ENCODE measurements at places on chromosomes 11 and 22.

- no peak for DNase-seq
These were observed 24.4 kb downstream of the PI4KA start for GRCh38 chr22:20834206-20834605.

GRCh38 chr22:49483281-49483870 lies 344.3 kb downstream of the BRD1 start:
- no peak for DNase-seq

GRCh38 chr11:123665306-123665705 lies 10.9 kb upstream of the SCN3B start:
- no peak for DNase-seq

GRCh38 chr22:27198518-27199035 lies 541.2 kb downstream of the MIAT start:
- no peak for DNase-seq

DNA sequence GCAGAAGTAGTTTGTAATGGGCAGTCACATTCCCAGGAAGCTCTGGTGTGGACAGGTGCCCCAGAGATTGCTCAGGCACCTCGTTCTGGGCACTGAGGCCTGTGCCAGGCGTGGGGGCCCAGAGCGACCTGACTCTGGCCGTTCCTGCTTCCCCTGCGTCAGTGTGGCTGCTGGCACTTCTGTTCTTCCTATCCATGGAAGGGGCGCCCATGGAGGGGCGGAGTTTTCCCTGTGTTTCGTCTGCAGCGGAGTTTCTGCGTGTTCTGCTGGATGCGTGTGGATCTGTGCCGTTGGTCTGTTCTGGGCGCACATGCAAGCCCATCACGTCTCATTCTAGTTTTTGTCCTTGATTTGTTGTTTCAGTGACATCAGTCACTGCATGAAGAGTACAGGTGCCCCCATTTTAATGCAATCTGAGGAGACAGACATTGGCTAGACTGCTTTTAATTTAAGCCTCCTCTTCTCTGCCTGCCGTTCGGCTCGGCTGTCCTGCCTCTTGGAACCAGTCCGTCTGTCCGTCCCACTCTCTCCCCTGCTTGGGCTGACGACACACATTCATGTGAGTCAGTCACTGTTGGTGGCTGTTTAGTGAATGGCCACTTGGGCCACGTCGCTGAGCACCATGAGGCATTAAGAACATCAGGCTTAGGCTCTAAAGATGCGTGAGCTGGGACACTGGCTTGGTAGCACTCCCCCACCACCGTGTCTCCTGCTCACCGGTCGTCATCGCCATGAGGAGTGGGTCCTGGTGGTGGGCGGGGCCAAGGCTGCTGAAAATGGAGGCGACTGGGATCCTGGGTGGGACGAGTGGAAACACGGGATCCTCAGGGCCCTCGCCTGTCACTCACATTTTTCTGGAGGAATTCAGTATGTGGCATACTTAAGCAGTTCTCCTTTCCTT lies 255.8 kb downstream of the TBC1D22A start:
- DNase-seq, result no peak

DNA sequence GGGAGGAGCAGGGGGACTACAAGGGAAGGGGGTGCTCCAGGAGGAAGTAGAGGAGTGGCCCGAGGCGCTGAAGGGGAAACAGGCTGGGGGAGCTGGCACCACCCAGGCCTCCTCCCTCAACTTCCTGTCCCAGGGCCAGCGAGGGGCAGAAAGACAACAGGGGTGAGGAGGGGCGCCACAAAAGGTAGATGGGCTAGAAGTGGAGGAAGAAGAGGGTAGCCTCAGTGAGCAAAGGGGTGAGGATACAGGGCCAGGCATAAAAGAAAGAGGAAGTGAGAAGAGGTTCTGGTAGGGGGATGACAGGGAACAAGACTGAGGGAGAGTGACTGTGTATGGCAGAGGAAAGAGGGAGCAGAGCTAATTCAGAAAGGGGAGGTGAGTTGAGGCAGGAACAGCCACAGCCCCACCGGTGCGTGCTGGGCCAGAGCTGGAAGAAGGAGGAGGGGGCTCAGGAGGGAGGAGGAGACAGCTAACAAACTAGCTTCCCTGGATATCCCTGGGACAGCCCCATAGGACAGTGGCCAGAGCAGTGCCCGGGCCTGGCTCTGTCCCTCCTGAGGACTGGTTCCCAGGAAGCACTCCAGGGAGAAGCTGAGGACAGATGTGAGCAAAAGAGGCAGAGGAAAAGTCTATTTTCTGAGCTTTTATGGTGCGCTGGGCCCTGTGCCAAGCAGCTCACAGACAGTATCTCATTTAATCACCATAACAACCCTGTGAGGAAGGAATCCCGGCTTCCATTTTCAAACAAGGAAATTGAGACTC lies 8.5 kb downstream of the DCHS1 start:
- no peak for DNase-seq

DNA sequence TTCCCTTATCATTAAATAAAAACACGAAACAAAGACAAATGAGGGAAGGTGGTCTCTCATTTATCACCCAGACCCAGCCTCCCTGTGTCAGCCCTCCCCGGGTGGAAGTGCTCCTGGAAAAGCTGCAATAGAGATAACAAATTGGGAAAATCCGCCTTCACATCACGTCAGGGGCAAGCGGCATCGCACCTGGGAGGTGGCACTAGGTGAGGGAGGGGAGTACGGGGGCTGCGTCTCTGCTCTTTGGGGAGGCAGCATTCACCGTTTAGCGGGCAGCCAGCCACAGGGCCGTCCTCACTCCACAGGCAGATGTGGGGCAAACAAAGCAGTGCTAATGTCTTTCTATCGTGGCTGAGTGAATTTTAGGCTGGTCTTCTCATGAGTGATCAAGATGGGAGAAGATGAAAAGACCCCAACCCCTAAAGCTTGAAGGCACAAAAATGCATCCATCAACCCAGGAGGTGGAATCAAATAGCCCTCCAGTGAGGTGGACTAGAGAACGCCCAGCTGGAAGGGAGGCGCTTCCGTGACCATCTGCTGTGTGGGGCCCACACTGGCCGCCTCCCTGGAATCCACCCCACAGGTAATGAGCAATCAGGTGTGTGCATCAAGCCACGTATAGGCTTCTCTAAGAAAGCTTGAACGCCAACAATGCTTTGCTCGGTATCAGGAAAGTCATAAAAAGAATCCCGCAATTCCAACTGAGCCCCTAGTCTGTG lies 629.5 kb downstream of the BRD1 start:
- DNase-seq, result no peak

- DNase-seq, result no peak
These were observed 189.6 kb downstream of the ST3GAL4 start for GRCh38 chr11:126545057-126545555.

GRCh38 chr11:32136657-32137056 lies 45.8 kb downstream of the RCN1 start:
- no peak for DNase-seq

DNA sequence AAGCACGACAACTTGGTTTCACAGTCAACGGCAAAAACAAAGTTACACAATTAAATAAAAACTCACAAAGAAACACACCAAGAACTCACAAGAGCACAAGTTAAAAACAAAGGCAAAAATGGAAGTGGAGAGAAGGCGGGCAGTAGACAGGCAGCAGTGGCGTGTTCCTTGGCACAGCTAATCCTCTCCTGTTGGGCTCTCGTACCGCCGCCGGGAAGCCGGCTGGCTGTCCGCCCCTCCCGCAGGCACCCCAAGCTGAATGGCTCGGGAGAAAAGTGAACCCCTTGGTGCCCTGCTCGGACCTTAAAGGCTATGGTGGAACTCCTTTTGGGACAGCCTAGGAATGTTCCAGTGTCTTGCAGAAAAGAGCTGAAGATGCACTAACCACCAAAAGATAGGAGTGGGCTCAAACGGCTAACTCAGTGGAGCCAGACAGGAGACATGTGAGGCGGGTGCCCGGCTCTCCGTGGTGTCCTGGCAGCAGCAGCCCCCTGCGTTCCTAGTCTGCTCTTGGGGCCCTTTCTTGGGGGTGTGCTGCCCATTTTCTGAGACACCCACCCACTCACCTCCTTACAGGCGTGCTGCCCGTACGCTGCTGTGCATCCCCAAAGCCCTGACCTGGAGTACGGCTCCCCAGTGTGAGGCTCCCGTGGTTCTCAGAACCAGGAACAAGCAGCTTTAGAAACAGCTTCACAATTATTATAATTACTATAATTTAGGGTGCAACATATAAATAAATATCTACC lies 86.1 kb upstream of the BID start:
- no peak for DNase-seq

DNA sequence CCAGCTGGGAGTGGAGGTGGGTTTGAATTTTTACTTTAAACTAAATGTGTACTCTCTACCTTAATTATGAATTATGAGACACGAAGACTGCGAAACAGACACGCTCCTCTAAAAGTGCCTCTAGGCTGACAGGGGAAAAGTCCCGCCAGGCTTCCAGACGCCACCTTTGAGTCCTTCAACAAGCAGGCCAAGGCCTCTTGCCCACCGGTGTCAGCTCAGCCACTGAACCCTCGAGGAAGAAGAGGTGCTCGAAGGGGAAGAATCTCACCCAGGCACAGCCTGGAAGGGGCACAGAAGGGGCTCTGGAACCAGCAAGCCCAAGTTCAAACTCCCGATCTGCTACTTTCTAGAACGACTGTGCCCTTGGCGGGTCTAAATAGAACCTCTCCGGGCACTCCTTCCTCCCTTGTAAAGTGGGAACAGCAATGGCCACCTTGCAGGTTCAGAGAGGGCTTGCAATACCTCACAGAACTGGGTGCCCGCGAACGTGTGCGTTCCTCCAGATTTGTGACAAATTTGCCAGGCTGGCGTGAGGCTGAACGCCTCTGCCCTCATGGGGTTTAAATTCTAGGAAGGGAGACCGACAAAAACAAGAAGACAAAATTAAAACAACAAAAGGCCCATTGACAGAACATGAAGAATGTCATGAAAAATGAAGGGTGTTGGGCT lies 158.5 kb upstream of the GRK3 start:
- DNase-seq, result no peak

DNA sequence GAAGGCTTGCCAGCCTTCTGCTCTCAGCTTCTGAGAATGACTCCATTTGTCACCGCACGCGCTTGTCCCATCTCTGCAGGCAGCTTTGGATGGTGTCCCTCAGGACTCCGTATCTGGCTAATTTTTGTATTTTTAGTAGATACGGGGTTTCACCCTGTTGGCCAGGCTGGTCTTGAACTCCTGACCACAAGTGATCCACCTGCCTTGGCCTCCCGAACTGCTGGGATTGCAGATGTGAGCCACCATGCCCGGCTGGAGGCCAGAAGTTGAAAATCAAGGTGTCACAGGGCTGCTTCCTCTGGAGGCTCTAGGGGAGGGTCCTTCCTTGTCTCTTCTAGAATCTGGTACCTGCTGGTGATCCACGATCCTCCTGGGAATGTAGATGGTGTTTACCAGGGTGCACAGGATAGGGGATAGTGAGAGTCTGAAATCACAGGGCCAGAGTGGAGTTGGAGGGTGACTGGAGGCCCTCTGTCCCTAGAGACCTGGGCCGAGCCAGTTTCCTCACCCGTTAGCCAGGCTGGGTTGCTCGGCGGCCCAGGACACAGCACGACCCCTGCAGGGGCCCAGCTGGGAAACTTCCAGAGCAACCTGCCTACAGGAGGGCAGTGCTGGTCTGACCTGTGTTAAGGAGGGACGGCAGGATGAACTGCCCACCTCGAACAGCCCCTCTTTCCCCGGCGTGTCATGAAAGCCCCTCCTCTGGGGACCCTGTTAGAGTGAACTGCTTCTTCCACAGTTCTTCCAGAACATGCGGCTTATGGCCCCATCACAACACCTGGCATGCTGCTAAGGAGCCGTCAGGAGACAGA lies 48.9 kb upstream of the SHANK2 start:
- DNase-seq, result no peak

GRCh38 chr11:22194306-22194705 lies 1.4 kb downstream of the ANO5 start:
- no peak for DNase-seq

GRCh38 chr11:124676386-124676785 lies 2.7 kb downstream of the SPA17 start:
- no peak for DNase-seq

- no peak for DNase-seq
These were observed 90.3 kb downstream of the KCNQ1 start for GRCh38 chr11:2534957-2535672.

GRCh38 chr11:76380159-76380976 lies 564 bp downstream of the THAP12 start:
- DNase-seq, result no peak

- DNase-seq, result no peak
These were observed 75.7 kb downstream of the CCDC83 start for GRCh38 chr11:85930879-85931366.

DNA sequence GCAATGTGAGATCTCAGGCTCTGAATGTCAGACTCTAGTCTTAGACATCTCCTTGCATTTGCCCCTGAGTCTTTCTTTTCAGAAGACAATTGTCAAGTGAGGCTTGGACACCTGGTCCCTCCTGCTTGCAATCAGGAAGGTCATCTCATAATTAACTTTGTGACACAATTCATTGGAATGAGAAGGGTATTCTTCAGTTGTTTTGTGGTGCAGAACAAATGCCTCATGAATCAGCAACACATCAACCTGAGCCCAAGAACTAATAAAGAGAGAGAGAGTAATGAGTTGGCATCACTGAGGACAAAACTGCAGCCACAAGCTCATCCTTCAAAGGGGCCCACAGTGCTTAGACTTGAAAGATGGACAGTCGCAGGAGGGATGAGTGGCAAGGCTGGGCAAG lies 375.8 kb downstream of the INSC start:
- no peak for DNase-seq

DNA sequence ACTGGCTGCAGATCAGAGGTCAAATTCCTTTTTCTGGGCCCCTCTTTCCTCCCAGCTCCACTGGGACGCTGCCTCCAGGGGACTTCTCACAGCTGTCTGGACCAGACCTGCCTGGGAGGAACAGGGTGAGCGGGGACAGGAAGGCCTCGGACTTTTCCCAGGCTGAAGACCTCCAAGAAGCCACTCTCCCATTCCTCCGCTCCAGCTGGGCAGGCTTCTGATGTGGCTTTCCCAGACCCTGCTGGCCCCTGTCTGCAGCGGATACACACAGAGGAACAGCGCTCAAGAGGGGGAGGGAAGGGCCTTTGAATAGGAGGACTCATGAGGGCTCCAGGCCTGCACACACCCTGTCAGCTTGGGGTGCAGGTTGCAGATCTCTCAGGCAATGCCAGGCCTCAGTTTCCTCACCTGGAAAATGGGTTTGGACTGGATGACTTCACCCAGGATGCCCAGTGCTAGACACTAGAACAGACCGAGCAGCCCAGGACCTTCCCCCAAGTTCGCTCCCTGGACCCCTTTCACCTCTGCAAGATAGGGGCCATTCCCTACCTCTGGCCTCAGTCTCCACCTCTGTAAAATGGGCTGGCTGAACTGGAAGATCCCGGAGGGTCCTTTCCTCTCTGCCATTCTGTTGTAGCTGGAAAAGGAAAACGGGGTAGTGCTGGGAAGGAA lies 36.6 kb downstream of the MB start:
- DNase-seq, result no peak

DNA sequence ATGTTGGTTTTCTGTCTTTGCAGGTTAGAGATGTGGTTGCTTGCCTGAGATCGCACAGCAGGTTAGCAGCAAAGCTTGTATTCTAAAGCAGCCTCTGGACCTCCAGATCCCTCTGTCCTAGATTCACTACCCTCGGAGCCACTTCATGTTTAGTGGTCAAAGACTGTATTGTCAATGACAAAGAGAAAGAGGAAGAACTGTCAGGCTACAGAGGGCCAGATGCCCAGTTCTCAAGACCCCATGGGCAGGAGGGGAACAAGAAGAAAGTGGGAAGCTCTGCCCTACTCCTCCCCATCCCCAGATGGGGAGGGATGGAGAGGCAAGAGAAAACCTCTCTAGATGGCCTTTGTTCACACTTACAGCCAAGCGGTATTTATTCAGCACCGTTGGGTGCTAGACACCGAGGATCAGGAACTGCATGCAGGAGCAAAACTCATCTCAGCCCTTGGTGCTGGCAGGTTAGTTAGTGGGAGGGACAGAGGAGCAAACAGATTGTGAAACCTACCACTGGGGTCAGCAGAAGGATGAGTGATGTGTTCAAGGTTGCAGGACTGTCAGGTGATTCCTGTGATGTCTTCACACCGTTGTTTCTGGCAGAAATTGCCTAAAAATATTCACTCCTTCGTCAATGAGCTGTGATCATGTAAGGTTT lies 38.3 kb upstream of the PTPRJ start:
- no peak for DNase-seq

Measured in NCI-H2227 treated with DMSO at 0.1 percent for 48 hours (cell line).